Spleen (tissue), 13 donors: ENCODE measurements at places on chromosomes 4 and X.

DNA sequence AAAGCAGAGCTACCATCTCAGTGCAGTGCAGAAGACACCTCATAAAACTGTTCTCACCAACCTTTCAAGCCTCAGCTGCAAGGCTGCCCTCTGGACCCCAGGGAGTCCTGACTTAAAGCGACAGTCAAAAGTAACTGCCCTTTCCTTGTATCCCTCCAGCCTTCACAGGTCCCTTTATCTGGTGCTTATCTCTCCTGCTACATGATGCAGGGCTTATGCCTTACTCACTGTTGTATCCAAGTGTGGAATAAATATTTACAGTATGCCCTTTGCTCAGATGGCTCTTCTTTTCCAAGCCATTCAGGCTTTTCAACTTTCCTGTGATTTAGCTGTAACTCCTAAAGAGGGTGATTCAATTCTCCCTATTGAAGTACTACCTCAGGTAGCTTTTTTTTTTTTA lies 92.6 kb downstream of the KDR start:
- H3K36me3 ChIP-seq: no peaks in the 10 kb centered on the region
- H3K27ac ChIP-seq: no peak overlapping the region
- H3K4me1 ChIP-seq: no peaks in the 10 kb centered on the region
- no peak for DNase-seq
- no peak overlapping the region for H3K4me3 ChIP-seq

GRCh38 chrX:15678339-15678738 lies 13.7 kb upstream of the CLTRN start:
- H3K27ac ChIP-seq: no peak overlapping the region
- no peaks in the 10 kb centered on the region for H3K27me3 ChIP-seq
- no peak overlapping the region for H3K4me3 ChIP-seq

- no peaks in the 10 kb centered on the region for H3K27me3 ChIP-seq
- H3K27ac ChIP-seq: no peak overlapping the region
- no peaks in the 10 kb centered on the region for H3K4me1 ChIP-seq
- DNase-seq: no peak
Observed at GRCh38 chrX:13201605-13202219, 118.1 kb downstream of the ATXN3L start.

DNA sequence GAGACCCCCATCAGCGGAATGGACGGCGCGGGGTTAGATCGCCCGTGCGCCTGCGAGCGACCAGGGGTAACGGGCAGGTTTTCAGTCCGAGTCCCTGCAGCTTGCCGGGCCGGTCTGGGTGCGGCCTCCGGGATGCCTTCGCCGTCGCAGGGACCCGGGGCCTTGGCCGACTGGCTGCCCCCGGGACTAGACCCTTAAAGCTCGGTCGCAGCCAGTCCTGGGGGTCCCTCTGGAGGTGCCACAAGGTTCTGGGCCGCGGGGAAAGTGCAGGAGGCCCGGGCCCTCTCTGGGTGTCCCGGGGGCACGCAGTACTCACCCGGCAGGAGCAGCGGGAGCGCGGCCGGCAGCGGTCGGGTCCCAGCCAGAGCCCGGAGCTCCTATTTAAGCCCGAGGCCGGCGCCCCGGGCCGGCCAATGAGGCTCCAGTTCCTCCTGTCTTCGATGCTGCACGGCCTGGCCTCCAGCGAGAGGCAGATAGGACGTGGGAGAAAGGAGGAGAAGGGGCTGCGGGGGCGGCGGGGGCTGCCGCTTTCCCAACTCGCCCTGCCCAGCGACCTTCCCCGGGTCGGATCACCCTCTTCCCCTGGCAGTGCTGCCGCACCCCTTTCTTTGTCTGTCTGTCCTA lies at the start of gene SPON2:
TSS of gene SPON2 (minus strand) at position 356 of the 624 bp plus-strand sequence.
- H3K27me3 ChIP-seq: peaks cover 23% of the 10 kb centered on the region
- peak within 1 kb of the TSS; percentile 43 for H3K4me3 ChIP-seq
- H3K4me1 ChIP-seq: peaks cover 49% of the 10 kb centered on the region

- DNase-seq: no peak
- H3K4me1 ChIP-seq: no peaks in the 10 kb centered on the region
- no peaks in the 10 kb centered on the region for H3K27me3 ChIP-seq
- H3K27ac ChIP-seq: no peak overlapping the region
Observed at GRCh38 chrX:78124307-78124706, 15.1 kb downstream of the TAF9B start.

GRCh38 chr4:926538-926937 lies 5.6 kb downstream of the GAK start:
- peaks cover 11% of the 10 kb centered on the region for H3K36me3 ChIP-seq
- DNase-seq: peak; percentile 58
- no peak overlapping the region for H3K4me3 ChIP-seq
- H3K4me1 ChIP-seq: peaks cover 92% of the 10 kb centered on the region

DNA sequence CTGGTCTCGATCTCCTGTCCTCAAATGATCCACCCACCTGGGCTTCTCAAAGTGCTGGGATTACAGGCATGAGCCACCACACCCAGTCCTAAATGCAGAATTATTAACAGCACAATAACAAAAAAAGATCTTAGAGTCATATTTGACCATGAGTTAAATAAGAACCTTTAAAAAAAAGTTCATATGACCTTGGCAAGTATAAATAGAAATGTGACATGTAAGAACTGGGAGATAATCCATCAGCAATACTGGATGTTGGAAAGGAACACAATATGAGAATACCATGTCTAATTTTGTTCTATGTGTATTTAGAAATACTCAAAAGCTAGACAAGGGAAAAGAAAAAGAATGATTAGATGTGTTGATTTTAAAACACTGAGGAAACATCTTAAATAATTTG lies 231.6 kb downstream of the RAPGEF2 start:
- no peaks in the 10 kb centered on the region for H3K4me1 ChIP-seq
- no peak overlapping the region for H3K27ac ChIP-seq
- H3K36me3 ChIP-seq: peaks cover 83% of the 10 kb centered on the region
- no peak overlapping the region for H3K4me3 ChIP-seq
- no peaks in the 10 kb centered on the region for H3K27me3 ChIP-seq
- no peak for DNase-seq

DNA sequence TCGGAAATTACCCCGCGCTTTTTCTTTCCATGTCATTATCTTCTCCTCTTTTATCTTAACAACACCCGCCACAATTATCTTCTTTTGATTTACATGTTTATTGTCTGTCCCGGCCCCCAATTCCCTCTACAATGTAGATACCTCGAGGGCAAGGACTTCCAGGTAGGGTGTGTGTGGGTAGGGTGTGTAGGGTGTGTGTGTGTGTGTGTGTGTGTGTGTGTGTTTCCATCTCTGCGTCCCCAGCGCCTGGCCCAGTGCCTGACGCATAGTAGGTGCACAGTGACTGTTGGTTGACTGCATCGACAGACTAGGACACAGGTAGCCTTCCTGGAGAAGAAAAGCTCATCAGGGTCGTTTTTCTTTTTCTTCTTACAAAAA lies 103.1 kb downstream of the UCHL1 start:
- H3K27me3 ChIP-seq: peaks cover 70% of the 10 kb centered on the region
- H3K4me3 ChIP-seq: peak overlapping the region; percentile 79
- peaks cover 7% of the 10 kb centered on the region for H3K4me1 ChIP-seq
- no peaks in the 10 kb centered on the region for H3K36me3 ChIP-seq
- no peak for DNase-seq

GRCh38 chr4:23171976-23172375 lies 479.2 kb downstream of the GBA3 start:
- no peak overlapping the region for H3K27ac ChIP-seq
- no peaks in the 10 kb centered on the region for H3K4me1 ChIP-seq
- H3K4me3 ChIP-seq: no peak overlapping the region

DNA sequence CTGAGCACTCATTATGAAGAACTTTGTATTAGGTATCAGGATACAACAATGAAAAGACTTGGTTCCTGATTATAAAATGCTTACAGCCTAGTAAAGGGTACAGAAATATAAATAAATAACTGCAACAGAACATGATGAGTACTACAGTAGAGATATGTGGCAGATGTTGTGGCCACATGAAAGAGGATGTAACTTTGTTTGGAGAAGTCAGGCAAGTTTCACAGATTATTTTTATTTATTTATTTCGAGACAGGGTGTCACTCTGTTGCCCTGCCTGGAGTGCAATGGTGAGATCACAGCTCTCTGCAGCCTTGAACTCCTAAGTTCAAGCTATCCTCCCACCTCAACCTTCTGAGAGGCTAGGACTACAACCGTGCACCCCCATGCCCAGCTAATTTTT lies 15.8 kb upstream of the UBE2K start:
- H3K4me3 ChIP-seq: no peak overlapping the region
- H3K4me1 ChIP-seq: peaks cover 9% of the 10 kb centered on the region
- no peak for DNase-seq
- H3K27ac ChIP-seq: no peak overlapping the region

DNA sequence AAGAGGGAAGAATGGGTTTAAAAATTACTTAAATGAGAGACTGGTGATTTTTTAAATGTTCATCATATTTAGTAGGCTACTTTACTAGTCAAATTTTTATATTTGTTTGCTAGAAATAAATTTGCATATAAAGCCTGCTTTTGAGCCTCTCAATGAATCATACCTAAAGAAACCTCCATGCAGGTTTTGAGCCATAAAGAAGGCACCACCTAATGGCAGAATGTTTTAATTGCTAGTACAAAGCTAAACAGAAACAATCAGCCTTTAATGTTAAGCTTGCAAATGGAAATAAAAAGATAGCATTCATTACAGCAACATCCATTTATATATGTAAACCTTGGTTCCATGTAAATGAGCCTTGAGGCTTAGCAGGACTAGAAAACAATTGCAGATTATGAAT lies 989.7 kb downstream of the CCSER1 start:
- H3K27ac ChIP-seq: no peak overlapping the region
- H3K27me3 ChIP-seq: no peaks in the 10 kb centered on the region
- no peak overlapping the region for H3K4me3 ChIP-seq
- H3K36me3 ChIP-seq: no peaks in the 10 kb centered on the region
- DNase-seq: no peak

DNA sequence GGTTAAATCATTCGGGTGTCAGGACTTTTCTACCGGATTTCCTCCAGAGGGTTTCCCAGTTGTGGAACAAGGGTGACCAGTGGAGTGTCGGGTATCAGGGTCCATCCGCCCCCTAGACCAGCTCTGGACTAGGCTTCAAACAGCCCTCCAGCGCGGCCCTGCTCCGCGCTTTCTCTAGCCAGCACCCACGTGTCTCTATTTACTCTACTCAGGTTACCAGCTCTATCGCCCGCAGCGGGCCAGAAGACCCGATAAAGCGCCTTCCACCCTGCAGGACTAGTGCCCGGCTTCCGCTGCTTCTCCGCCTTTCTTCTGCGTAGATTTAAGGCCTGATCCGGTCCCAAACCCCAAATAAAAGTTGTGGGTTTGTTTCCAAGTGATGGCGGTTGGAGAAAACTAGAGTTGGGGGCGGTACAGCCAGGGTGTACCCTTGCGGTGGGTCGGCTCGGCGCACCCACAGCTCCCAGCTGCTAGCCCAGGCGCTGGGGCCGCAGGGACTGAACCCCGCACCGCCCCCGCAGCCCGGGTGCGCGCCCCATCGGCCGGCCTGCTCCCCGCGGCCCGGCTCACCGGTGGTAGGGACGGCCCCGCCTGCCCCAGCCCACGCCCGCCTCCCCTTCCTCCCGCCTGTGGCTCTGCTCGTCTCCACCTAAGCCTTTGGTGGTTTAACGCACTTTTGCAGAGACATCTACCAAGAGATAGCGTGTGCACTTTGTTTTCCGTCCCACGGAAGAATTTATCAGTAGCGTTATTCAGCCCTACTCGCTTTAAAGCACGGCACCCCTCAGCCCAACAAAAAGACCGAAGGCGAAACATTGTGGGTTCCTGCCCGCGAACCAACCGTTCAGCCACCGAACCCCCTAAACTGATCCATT lies 2.1 kb downstream of the LEF1 start:
- peak overlapping the region; percentile 57 for H3K4me3 ChIP-seq
- peaks cover 23% of the 10 kb centered on the region for H3K4me1 ChIP-seq
- H3K27me3 ChIP-seq: peaks cover 89% of the 10 kb centered on the region
- H3K36me3 ChIP-seq: no peaks in the 10 kb centered on the region

- DNase-seq: peak; percentile 83
- peaks cover 29% of the 10 kb centered on the region for H3K4me1 ChIP-seq
- H3K36me3 ChIP-seq: no peaks in the 10 kb centered on the region
- peak overlapping the region; percentile 56 for H3K4me3 ChIP-seq
Observed at GRCh38 chrX:1535241-1536041, 1.5 kb downstream of the P2RY8 start.

DNA sequence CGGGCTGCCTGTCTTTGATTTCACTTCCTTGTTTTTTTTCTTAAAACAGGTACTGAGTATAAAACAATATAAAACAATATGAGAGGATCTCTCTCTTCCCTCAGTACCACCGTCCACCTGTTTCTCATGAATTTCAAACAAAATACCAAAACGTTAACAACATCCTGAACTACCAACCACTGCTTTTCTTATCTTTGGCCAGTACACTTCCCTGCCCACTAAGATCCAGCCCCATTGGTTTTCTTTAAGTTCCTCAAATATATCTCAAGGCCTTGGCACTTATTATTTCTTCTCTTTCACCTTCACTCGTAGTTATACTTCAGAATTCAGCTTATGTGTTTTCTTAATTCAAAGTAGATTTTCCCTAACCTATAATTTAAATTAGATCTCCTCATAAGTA lies 370.2 kb upstream of the GRIA3 start:
- no peak for DNase-seq
- H3K4me3 ChIP-seq: no peak overlapping the region
- H3K36me3 ChIP-seq: no peaks in the 10 kb centered on the region
- no peaks in the 10 kb centered on the region for H3K27me3 ChIP-seq
- H3K27ac ChIP-seq: no peak overlapping the region

- H3K36me3 ChIP-seq: peaks cover 6% of the 10 kb centered on the region
- DNase-seq: no peak
- no peaks in the 10 kb centered on the region for H3K27me3 ChIP-seq
- no peak overlapping the region for H3K4me3 ChIP-seq
- no peaks in the 10 kb centered on the region for H3K4me1 ChIP-seq
Observed at GRCh38 chrX:129566073-129566472, 26.0 kb downstream of the OCRL start.

GRCh38 chr4:128517739-128518510 lies 230.3 kb upstream of the PGRMC2 start:
- no peak for DNase-seq
- H3K4me1 ChIP-seq: peaks cover 21% of the 10 kb centered on the region
- H3K27ac ChIP-seq: no peak overlapping the region
- H3K4me3 ChIP-seq: no peak overlapping the region

- no peaks in the 10 kb centered on the region for H3K27me3 ChIP-seq
- no peak for DNase-seq
- no peak overlapping the region for H3K4me3 ChIP-seq
Observed at GRCh38 chr4:137804906-137805495, 272.7 kb upstream of the PCDH18 start.

DNA sequence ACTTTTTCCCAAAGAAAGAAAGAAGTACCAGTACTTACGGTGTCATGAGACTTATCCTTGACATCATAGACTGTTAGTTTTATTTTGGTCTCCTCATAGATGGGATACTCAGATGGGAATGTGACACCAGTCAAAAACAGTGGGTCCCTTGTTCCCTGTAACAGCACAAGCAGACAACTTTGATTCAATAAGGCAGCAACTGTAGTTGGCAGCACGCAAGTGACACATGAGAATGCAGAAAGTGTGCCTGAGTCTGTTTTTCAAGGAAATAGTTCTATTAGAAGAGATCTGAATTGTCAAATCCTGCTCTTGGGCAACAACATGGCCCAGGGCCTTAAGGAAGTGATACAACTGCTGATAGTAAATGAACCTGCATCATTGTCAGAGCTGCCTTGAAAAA lies 443.2 kb downstream of the INPP4B start:
- peak overlapping the region; percentile 13 for H3K27ac ChIP-seq
- no peaks in the 10 kb centered on the region for H3K27me3 ChIP-seq
- H3K4me3 ChIP-seq: peak overlapping the region; percentile 52
- no peak for DNase-seq
